ENCODE measurements at places on chromosomes 5 and 9. TPM values are rescaled to one million over a fixed set of nuclear protein-coding genes. Genes with fewer than 3 reads are reported as not detected.

Gene CCNI2
- 12.3 TPM for total RNA-seq

Gene NUTM2G
- total RNA-seq = not detected

Gene SUSD3
- 1.2 TPM for total RNA-seq

Gene ROR2
- 3.9 TPM for total RNA-seq

Gene SLC34A3
- total RNA-seq = not detected

Gene HTR4
- 15.0 TPM for total RNA-seq

Gene PLAC8L1
- total RNA-seq = 0.70 TPM

Gene SLC4A9
- total RNA-seq = 0.46 TPM

Gene GAPVD1
- total RNA-seq = 41.4 TPM

Gene MARVELD2
- 63.1 TPM for total RNA-seq

Gene ADAMTS6
- total RNA-seq = 1.4 TPM

Gene GARIN3
- not detected for total RNA-seq

Gene DRD1
- 0.09 TPM for total RNA-seq
